Natural killer cell (primary cell): ENCODE measurements at places on chromosomes 13 and 19. TPM values are rescaled to one million over a fixed set of nuclear protein-coding genes. Genes with fewer than 3 reads are reported as not detected.

GRCh38 chr19:58362272-58362994 is at the start of gene ZNF497:
TSS of gene ZNF497 (minus strand) at chr19:58362751. CDS start at chr19:58357635, 5,116 bp downstream.
- H3K27me3 ChIP-seq = no peaks in the 10 kb centered on the region
- H3K27ac ChIP-seq = peak within 1 kb of the TSS; percentile 84
- peak within 1 kb of the TSS; percentile 59 for H3K4me3 ChIP-seq
- H3K36me3 ChIP-seq = no peaks in the 10 kb centered on the region
- DNase-seq = peak; percentile 99
- H3K4me1 ChIP-seq = peaks cover 18% of the 10 kb centered on the region

DNA sequence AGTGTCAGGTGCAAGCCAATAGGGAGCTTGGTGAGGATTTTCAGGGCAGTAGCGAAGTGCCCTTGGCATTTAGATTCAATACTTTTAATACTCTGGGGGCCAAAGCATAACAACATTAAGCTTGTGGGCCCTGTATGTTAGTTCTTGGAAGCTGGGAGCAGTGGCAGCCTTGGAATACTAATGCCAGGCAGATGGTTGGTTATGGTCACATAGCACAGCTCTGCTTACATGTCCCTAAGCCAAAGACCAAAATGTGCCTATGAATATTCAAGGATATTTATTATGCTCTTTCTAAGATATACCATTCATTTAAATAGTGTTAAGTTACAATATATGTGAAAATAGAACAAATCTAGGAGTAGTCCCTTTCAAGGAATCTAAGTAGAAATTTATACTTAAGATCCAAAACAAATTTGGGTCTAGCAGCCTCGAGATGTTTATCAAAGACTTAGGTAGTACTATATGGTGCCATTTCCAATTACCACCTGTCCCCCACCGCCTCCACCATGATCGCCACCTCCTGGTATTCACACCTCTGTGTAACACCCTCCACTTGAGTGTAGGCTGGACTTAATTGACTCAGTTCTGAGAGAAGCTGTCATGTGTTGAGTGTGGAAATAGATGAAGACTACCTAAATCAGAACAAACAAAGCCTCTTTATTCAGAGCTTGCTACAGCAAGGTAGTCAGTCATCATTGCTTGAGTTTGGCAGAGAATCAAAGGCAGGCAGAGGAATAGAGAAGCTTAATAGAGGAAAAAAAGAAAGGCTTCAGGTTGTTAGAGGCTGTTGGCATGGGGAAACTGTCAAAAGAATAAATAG is 261.0 kb downstream of the GPC5 start:
- no peaks in the 10 kb centered on the region for H3K27me3 ChIP-seq
- no peak overlapping the region for H3K27ac ChIP-seq
- H3K36me3 ChIP-seq = no peaks in the 10 kb centered on the region
- H3K4me3 ChIP-seq = no peak overlapping the region

DNA sequence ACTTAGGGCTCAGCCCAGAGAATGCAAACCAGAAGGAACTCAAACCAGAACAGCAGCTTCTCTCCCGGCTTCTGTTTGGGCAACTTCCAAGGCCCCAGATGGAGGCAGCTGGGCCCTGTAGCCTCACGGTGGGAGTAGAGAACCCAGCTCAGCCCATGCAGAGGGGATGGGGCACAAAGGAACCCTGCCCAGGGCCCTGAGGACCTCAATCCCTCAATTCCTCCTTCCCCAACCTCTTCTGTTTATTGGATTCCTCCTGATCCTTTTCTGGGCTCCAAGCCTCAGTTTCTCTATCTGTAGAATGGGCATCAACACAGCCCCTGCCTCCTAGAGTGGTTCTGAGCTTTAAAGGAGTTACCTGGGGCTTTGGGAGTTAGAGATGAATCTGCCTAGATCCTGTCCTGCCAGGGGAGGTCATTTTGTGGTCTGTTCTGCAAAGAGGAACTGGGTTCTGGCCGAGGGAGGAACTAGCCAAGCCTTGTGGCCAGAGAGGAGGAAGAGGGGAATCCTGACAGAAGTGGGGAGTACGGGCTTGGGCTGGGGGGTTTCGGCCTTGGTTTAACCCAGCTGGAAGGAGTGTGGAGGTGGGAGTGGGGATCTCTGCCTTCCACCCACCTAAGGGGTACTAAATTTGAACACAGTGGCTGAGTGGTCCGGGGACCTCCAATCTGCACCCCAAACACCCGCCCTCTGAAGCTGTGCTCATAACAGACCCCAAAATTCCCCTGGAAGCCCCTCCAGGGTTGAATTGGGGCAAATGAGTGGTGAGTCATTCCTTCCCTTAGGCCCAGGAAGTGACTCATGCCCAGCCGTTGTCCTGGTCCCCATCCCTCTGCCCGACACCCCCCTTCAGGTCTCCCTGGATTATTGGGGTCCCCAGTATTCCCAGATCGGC is 2.7 kb downstream of the ADGRE5 start:
- H3K4me1 ChIP-seq = peaks cover 72% of the 10 kb centered on the region
- peak; percentile 82 for DNase-seq
- H3K27ac ChIP-seq = peak overlapping the region; percentile 91
- peaks cover 18% of the 10 kb centered on the region for H3K36me3 ChIP-seq

DNA sequence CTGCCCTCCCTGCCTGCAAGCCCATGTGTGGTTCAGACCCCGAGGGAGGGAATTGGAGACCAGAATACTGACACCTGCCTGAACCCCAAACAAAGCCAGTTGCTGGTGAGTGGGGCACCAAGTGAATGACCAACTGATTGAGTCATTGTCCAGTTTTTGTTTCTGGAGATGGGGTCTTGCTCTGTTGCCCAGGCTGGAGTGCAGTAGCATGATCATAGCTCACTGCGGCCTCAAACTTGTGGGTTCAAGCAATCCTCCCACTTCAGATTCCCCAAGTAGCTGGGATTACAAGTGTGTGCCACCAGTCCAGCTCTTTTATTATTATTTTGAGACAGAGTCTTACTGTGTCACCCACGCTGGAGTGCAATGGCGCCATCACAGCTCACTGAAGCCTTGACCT is 4.0 kb downstream of the CCL25 start:
- no peak overlapping the region for H3K4me3 ChIP-seq
- peaks cover 9% of the 10 kb centered on the region for H3K4me1 ChIP-seq
- no peak overlapping the region for H3K27ac ChIP-seq
- H3K27me3 ChIP-seq = no peaks in the 10 kb centered on the region

KLK15 gene
- total RNA-seq = not detected

DNA sequence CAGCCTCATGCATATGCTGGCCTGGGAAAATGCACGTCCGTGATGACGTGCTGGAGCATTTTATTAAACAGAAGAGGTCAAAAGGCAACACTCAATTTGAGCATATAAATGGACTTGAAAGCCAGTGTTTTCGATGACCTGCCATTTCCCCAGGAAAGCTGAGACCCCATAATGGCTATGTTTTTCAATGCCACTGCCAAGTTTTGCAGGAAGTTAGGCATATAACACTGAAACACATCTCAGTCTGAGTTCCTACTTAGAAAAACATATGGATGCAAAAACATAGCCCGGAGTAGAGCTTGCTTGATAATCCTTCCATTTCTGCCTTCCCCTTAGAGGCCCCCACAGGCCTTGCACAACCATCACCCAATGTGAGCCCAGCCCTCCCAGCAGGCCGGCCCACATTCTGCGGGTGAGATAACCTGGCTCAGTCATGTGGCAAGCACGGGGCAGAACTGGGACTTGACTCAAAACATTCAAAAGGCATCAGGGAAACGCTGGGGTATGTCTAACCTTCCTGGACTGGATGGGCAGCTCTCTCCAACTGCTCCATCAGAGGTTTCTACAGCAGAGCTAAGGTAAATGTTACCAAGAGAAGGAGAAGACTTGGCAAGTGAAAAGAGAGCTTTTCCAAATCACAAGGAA is 24.9 kb downstream of the EPS15L1 start:
- peak overlapping the region; percentile 88 for H3K27ac ChIP-seq
- peak; percentile 72 for DNase-seq
- H3K27me3 ChIP-seq = no peaks in the 10 kb centered on the region
- H3K4me1 ChIP-seq = peaks cover 91% of the 10 kb centered on the region
